Spinal cord (tissue), 10 donors: ENCODE measurements at places on chromosomes 4 and X.
A peak's percentile ranks its signal among the peaks of the same experiment; 100 is the strongest.

DNA sequence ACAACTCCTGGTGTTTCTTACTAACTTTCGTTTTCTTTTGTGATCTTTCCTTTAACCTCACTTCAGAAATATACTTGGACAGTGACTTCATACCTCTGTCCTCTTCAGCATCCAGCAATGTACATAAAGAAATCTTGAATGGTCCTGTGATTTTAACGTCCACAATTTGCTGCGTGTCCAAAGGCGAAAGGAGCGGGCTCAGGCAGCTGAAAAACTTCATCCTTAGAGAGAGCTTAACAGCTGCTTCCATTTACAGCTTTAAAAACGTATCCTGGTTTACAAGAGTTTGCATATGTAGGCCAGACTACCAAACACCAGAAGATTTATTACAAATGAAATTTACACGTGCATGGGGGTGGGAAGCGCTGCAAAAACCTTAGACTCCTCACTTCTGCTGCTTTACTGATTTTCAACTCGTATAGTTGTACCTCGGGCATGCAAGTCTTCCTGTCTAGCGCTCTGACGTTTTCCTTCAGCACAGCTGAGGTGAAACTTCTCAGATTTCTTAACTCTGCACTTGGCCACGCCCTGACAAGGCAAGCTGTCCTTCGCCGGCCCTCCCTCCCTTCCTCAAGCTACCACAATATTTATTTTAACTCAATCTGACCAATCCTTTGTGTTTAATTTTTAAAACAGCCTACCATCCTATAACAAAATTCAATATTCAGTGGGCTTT is 406.4 kb downstream of the FAM47A start:
- DNase-seq = no peak

GRCh38 chrX:41384051-41384705 is 50.2 kb downstream of the DDX3X start:
- DNase-seq = no peak

GRCh38 chr4:172892300-172892699 is 276.3 kb upstream of the GALNT7 start:
- no peak for DNase-seq

DNA sequence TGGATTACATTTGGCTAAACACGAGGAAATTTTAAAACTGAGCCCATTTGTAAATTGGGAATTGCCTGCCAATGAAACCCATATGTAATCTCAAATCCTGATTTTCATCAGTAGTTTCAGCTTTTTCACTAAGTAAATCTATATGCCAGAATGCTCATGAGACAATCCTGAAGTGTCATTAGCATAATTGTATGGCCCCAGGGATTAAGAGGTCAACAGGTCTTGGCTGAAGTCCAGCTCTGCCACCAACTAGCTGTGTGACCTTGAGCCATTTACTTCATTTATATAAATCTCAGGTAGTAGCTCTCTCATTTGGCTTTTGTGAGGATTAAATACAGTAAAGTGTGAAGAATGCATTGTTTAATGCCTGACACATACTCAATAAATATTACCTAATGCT is 320.5 kb upstream of the EMCN start:
- DNase-seq = no peak

- no peak for DNase-seq
These were observed 15.3 kb downstream of the ABCD1 start for GRCh38 chrX:153739754-153740486.

- no peak for DNase-seq
These were observed 452.5 kb downstream of the IL15 start for GRCh38 chr4:142088906-142089305.

DNA sequence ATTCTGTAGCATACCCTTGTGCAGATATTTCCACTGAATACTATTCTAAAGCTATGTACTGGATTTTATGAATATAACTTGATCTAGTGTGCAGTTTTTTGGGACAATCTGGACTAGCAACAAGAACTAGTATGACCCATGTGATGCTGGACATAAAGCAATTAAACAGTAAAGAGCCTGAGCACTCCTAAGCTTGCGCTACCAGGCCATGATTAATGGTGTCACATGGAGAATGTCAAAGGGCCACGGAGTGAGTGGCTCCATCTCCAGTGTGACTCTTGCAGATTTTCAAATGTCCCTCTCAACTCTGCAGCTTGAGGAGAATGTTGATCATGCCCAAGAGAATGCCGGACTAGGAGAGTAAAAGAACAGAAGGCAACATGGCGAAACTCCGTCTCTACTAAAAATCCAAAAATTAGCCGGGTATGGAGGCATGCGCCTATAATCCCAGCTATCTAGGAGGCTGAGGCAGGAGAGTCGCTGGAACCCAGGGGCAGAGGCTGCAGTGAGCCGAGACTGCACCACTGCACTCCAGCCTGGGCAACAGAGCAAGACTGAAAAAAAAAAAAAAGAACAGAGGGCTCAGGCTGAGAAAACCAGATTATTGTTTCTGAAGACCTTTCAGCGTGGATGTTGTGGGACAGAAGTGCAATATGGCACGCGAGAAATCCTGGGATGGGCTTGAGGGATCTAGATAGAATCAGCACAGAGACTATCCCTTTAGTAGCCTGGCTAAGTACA is 45.0 kb downstream of the TIGD2 start:
- DNase-seq = no peak

GRCh38 chr4:8547108-8547911 is 32.9 kb upstream of the GPR78 start:
- DNase-seq = no peak

DNA sequence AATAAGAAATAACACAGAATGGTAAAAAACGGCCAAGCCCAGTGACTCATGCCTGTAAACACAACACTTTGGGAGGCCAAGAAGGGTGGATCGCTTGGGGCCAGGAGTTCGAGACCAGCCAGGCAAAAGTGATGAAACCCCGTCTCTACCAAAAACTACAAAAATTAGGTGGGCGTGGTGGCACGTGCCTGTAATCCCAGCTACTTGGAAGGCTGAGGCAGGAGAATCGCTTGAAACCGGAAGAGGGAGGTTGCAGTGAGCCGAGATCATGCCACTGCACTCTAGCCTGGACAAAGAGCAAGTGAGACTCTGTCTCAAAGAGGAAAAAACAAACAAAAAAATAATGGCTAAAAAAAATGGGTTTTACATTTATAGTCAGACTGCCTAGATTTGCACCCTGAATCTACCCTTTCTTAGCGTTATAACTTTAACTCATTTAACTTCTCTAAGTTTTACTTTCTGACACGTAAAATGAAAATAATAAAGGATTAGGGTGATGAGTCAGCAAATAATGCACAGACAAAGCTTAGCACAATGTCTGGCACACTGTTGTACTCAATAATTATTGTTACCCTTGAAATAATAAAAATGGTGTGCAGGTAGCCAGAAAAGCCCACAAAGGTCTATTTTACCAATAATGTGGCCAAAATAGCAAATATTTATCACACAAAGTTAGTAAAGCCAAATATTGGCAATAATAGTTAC is 55.0 kb downstream of the ATP11C start:
- no peak for DNase-seq

DNA sequence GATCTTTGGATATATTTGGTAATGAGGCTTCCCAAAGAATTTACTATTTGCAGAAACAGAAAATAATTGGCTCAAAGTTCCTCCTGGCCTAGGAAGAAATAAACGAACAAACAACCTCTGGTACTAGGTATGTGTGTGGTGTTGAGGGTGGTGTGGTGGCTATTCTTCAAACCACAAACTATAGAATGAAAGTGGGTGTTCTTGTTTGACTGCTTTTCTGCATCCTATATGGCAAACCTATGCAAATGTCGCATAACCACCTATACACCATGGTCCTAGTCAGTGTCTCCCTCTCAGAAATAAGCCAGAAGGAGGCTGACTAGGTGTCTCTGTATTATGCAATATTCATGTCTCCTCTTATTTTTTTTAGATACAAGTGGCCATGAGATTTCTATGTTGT is 106.6 kb upstream of the PCDH18 start:
- no peak for DNase-seq

DNA sequence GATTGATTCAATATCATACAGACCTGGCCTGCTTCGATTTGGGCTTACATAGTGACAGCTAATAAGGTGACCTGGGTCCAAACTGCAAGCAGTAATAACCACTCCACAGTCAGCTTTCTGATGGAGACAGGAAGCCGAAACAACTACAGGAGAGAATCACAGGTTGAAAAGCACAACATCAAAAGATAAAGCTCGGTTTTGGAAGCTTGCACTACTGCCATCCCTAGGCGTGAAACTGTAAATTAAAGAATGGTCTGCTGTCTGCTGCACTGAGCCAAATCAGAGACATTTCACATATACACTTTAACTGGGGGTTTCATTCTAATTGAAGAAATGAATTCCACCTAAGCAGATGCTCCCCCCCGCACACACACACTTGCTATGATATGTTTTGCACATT is 116.3 kb downstream of the DHX15 start:
- peak; percentile 6 for DNase-seq

DNA sequence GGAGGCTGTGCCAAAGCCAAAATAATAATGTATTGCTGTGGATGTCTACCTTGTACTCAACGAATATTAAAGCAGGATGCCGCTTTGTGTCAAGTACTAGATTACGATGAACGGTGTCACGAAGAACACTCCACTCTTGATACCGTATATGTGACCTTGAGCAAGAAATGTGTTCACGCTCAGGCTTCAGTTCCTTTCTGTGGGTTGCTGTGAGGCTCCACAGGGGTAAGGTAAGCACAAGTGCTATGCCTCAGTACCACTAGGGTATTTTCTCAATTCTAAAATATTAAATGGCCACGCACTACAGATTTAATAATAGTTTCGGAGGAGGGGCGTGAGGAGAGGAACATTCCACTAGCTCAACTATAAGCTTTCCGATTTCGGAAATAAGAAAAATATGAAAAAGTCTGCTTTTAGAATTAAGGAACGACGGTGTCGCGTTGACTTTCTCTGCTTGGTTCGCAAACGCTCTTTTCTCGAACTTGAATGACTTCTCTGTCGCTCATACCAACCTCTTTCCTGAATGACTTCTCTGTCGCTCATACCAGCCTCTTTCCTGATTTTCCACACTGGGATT is 607 bp upstream of the SCOC start:
- peak; percentile 68 for DNase-seq

DNA sequence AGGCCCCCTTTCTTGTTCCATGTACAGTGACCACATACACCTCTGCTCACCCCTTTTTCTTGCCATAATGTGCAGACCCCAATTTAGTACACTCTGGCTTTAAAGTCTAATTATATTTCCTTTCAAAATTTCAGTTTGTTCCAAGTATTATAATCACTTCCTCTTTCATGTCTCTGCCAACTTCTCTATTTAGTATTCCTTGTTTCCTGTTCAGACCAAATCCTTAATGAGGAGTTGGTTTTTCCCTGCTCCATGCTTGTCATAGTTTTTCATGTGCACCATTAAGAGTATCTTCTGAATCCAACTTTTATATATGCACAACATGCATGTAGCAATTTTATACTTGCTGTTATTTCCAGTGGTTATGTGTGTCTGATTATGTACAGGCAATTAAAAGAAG is 32.3 kb downstream of the USP53 start:
- DNase-seq = no peak
